ENCODE measurements at places on chromosomes 13 and 19. TPM values are rescaled to one million over a fixed set of nuclear protein-coding genes. Genes with fewer than 3 reads are reported as not detected.

DNA sequence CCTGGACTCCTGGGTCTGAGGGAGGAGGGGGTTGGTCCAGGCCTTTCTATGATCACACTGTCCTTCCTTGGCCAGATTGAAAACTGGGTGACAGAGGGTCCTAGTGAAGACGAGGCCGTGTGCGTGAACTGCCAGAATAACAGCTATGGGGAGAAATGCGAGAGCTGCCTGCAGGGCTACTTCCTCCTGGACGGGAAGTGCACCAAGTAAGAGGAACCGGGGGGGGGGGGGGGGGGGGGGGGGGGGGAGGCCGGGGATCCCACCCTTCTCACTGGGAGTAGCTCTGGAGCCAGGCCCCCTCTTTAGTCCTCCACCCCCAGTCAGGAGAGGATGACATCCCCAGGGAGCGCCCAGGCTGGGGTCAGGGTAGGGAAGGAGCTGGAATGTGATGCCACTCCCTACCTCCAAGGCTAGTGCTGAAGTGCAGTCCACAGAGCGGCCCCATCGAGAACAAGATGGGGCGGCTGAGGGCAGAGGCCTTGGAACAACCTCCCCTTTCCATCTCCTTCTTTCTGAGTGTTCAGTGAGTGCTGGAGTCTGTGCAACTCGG, 19.4 kb downstream of the CNFN start:
- no peak for DNase-seq

The TEX101 gene
- not detected for total RNA-seq

DNA sequence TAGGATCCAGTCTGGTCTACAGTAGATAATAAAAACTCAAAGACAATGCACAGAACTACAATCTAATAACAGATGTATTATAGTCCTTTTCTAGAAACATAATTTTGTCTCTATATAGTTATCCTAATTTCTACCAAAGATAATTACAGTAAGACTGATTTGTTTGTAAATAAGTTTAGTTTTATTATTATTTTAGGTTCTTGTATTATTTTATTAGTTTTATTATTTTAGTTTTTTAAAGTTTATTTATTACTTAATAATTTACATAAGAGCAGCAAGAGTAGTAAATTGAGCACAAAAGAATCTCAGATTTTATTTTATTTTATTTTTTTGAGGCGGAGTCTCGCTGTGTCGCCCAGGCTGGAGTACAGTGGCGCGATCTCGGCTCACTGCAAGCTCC, 22.3 kb upstream of the ZNF227 start:
- no peak for DNase-seq

The ATCAY gene
- total RNA-seq = 0.06 TPM

All from LHCN-M2 (cell line).